Heart left ventricle (tissue), 16 donors: ENCODE measurements at places on chromosomes 1 and 21. TPM values are rescaled to one million over a fixed set of nuclear protein-coding genes. Genes with fewer than 3 reads are reported as not detected.

DNA sequence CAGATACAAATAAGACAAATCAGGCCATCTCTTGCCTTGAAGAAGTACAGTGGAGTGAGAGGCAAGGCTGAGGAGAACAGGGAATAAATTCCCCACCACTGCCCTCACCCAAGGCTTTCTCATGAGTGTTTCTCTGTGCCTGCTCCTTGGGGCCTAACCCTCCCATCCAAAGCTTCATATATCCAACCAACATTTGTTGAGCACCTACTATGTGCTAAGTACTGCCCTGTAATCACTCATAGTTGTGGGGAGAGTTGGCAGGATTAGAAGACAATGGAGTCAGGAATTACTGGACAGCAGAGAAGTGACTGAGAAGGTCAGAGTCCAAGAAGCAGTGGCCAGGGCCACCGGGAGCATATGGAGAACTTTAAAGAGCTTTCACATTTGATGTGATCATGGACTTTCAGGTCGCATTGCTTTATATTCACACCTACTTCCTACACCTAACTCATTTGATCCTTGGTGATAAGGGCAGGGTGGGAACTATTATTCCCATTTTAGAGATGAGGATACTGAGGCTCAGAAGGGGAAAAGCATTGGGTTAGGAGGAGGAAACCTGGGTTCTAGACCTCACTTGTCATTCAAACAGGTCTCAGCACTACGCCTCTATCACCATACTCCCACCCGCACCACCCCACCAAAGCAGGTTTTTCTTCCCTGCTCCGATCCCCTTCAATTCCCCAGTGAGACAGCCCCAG is 6.4 kb downstream of the PLEKHA6 start:
- H3K36me3 ChIP-seq = no peaks in the 10 kb centered on the region
- DNase-seq = no peak
- no peak overlapping the region for H3K4me3 ChIP-seq
- no peak overlapping the region for H3K27ac ChIP-seq

DNA sequence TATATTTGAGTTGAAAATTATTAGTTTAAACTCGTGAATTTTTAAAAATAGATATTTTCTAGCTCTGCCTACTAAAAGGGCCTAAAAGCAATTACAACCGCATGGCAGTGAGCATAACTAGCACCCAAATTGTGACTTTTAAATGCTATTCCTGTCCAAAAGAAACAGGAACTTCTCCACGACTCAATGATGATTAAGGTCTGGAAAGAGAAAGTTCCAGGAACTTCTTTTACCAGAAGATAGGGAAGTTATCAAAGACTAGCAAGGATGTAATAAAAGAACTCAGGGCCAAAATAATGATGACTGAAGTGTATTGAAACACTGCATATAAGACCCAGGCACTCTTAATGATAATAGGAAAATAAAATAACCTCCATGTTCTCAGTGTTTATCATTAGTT is 313.0 kb downstream of the PLPP3 start:
- H3K36me3 ChIP-seq = no peaks in the 10 kb centered on the region
- no peaks in the 10 kb centered on the region for H3K4me1 ChIP-seq
- DNase-seq = no peak
- H3K27me3 ChIP-seq = no peaks in the 10 kb centered on the region
- H3K27ac ChIP-seq = no peak overlapping the region

DNA sequence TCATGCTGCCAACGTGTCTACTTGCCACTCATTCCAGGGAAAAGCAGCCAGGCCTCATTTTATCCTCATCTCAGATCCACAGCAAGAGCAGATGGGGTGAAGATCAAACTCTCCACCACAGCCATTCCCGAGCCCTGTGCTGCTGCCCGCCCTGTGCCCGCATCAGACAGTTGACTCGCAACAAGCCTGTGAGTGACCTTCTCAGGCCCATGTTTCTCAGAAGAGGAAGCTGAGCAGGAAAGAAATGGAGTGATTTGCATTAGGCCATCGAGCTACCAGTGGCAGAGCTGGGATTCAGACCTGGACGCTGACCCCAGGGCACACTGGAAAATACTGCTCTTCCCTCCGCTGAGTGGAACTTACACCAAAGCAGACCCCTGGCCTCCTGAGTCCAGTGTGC is 1.2 kb downstream of the CNR2 start:
- DNase-seq = no peak
- H3K36me3 ChIP-seq = no peaks in the 10 kb centered on the region
- peaks cover 72% of the 10 kb centered on the region for H3K4me1 ChIP-seq
- H3K4me3 ChIP-seq = no peak overlapping the region
- peaks cover 28% of the 10 kb centered on the region for H3K27me3 ChIP-seq
- no peak overlapping the region for H3K27ac ChIP-seq

GRCh38 chr1:216054600-216054999 is 368.6 kb downstream of the USH2A start:
- no peak overlapping the region for H3K4me3 ChIP-seq
- no peak for DNase-seq
- H3K4me1 ChIP-seq = no peaks in the 10 kb centered on the region

DNA sequence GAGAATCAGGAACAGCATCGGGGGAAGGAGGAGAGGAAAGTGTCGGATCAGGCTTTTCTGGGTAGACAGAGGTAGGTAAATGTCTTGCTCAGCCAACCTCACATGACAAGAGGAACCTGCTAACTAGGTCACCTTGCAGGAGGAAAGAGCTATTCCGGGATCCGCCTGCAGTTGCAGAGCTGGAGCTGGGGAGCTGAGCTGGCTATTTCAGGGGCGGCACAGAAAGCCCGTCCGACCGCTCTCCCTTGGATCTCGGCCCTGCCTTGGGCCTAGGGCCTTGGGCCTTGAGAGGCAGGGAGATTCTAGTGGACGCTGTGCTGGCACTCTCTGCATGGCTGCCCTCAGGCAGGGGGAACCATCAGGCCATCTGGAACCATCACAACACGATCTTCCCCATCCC is 56.5 kb upstream of the CTPS1 start:
- no peaks in the 10 kb centered on the region for H3K27me3 ChIP-seq
- no peaks in the 10 kb centered on the region for H3K36me3 ChIP-seq
- no peak for DNase-seq
- H3K4me1 ChIP-seq = no peaks in the 10 kb centered on the region
- no peak overlapping the region for H3K27ac ChIP-seq
- no peak overlapping the region for H3K4me3 ChIP-seq

The KIF26B gene
- total RNA-seq = 3.3 TPM

The FAM177B gene
- not detected for total RNA-seq

The WDR64 gene
- not detected for total RNA-seq

The GPR157 gene
- 30.3 TPM for total RNA-seq

The SAMSN1 gene
- total RNA-seq = 1.4 TPM

The FAM163A gene
- 0.16 TPM for total RNA-seq
